Activated CD4-positive, alpha-beta T cell treated with anti-CD3 and anti-CD28 coated beads, Interleukin-2, Interleukin-6, amounts not matched to agents 100 ng/mL and 50 ng/mL, durations not matched to agents 16 hours and 8 hours (primary cell): ENCODE measurements at places on chromosomes 4 and X.

- no peak for DNase-seq
Measured at GRCh38 chr4:20050768-20051167, 200.9 kb upstream of the SLIT2 start.

- DNase-seq = no peak
Measured at GRCh38 chrX:130676861-130677260, 226.1 kb downstream of the ENOX2 start.

DNA sequence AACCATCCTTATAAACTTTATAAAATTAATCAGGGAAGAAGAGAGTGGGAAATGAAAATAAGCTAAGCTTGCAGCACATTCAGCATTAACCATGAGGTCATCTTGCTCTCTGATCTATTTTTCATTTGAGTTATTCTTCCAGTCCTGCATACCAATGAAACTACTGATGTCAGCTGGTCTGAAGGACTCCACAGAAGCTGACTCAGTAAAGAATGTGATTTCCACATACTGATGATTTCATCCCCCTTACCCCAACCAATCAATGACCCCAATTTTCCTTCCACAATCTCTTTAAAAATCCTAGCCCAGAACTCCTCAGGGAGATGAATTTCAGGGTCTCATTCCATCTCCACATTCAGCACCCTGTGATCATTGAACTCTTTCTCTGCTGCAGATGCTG, 18.8 kb upstream of the DSPP start:
- DNase-seq = no peak

GRCh38 chrX:101450085-101450484, 35.2 kb upstream of the ARMCX4 start:
- no peak for DNase-seq

DNA sequence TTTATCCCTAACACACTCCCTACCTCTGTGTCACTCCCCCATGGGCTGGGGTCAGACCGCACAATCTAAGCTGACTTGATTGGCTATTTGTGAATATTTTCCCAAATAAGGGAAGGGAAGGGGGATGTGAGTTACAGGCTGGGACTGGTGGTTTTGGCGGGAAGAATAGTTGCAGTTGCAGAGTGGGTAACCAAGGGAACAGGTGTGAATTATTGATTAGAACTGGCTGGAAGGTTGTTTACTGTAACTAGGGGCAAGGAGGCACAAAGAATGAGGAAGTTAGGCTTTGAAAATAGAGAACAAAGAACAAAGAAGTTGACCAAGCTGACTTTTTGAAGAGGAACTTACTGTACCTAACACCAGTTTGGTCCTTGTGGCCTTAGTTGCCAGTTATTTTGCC, 88.0 kb upstream of the XAGE2 start:
- no peak for DNase-seq

DNA sequence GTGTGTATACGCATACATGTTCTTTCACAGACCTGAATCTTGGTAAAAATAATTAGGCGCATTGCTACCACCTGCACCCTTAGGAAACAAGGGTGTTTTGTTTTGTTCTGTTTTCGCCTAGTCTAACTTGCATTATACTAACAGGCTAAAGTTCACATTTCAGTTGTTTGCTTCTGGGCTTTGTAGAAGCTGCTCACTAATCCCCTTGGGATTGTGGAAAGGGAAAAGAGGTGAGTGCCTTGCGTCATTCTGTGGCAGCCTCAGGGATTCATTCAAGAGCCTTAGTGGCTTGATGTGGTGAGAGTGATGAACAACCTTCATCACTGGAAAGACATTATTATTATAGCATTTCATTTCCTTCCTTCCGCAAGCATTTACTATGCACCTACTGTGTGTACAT, 331.1 kb downstream of the ADGRL3 start:
- DNase-seq = no peak

DNA sequence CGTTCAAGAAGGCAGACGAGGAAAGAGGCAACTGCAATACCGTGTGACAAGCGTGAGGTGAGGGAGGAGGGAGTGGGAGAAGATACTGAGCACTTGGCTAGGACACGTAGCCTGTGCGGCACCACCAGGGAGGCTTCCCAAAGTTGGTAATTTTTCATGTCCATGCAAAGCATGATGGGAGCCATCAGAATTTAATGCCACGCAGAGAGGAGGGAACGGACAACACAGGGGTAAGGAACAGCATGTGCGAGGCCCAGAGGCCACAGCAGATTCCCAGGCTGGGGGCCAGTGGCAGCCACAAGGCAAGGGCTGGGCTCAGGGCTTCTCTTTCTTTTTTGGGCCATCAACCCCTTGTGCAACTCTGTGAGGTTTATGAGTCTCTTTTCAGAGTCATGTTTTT, 11.0 kb upstream of the CLDN24 start:
- DNase-seq = no peak

DNA sequence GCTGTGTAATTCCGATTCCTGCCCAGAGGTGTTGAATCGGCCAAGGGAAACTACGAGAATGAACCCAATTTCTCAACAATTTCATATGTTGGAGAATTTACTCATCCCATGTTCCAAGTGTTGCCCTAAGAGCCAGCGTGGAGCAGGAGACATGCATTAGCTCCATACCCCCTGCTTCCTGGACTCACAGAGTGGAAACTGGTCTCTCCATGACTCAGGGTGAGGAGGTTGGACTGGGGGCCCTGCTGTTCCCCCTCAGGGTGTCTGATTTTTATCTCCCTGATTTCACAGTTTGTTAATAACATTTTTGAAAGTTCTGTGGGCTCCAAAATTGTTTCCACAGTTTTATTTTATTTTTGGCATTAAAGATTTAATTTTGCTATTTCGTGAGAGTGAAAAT, 183.0 kb upstream of the SFRP2 start:
- no peak for DNase-seq

DNA sequence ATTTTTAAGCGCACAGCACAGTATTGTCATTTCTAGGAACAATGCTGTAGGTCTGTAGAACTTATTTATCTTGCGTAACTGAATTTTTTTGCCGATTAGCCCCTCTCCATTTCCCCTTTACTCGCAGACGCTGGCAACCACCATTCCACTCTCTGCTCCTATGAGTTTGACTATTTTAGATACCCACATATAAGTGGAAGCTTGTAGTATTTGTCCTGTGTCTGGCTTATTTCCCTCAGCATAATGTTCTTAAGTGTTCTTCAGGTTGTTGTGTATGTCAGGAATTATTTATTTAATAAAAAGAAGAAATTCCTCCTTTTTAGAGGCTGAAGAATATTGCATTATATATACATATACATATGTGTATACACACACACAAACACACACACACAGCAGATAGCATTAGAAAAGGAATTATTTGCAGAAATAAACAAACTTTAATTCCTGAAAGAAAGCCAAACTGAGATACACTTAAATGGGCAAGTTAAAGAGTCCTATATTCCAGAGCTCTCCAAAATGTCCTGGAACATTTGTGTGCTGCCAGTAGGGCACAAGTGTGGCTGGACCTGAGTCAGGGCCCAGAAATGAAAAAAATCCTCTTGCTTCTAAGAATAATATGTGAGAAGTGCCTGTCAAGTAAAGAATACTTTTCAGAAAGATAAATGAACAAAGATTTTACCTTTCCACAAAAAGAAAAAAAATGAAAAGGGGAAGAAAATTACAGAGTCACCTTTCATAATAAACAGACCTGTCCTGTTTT, 4.5 kb upstream of the ZNF330 start:
- no peak for DNase-seq

GRCh38 chr4:142840516-142841123, 5.5 kb downstream of the INPP4B start:
- peak; percentile 33 for DNase-seq

- DNase-seq = peak; percentile 55
Measured at GRCh38 chr4:89254847-89255246, 52.8 kb downstream of the GPRIN3 start.

- peak; percentile 65 for DNase-seq
Measured at GRCh38 chr4:183840311-183840710, 64.8 kb upstream of the STOX2 start.

DNA sequence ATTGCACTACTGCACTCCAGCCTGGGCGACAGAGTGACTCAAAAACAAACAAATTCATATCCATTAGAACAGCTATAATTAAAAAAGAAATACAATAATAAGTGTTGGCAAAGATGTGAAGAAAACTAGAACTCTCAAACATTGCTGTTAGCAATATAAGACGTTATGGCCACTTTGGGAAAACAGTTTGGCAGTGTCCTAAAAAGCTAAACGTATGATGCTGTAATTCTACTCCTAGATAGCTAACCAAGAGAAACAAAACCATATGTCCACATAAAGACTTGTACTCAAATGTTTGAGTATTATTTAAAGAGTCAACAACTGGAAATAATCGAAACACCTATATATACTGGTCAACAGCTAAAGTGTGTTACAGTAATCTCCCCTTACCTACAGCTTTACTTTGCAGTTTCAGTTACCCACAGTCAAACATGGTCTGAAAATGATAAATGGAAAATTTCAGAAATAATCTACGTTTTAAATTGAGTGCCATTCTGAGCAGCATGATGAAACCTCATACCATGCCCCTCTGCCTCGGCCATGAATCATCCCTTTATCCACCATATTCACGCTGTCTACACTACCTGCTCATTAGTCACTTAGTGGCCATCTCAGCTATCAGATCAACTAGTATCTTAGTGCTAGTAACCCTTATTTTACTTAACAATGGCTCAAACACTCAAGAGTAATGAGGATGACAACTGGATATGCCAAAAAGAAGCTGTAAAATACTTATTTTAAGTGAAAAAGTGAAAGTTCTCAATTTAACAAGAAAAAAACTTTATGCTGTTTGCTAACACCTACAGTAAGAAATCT, 4.9 kb downstream of the ELF2 start:
- DNase-seq = peak; percentile 2

GRCh38 chrX:2492531-2493218, 8.1 kb downstream of the DHRSX start:
- DNase-seq = no peak

GRCh38 chr4:130233377-130234047, 1137.6 kb downstream of the C4orf33 start:
- DNase-seq = peak; percentile 15

GRCh38 chrX:13339607-13340006, 19.8 kb upstream of the ATXN3L start:
- DNase-seq = no peak

GRCh38 chr4:112410364-112410763, 105.6 kb downstream of the NEUROG2 start:
- no peak for DNase-seq

GRCh38 chrX:17405225-17405969, 30.4 kb downstream of the NHS start:
- no peak for DNase-seq

GRCh38 chrX:102155806-102156179, at the start of gene BEX5:
Gene BEX5, minus strand, starts transcription at chrX:102155977. Its CDS starts 1,712 bp downstream, at chrX:102154265.
- DNase-seq = peak; percentile 68

- DNase-seq = no peak
Measured at GRCh38 chrX:123331859-123332258, 147.8 kb downstream of the GRIA3 start.

DNA sequence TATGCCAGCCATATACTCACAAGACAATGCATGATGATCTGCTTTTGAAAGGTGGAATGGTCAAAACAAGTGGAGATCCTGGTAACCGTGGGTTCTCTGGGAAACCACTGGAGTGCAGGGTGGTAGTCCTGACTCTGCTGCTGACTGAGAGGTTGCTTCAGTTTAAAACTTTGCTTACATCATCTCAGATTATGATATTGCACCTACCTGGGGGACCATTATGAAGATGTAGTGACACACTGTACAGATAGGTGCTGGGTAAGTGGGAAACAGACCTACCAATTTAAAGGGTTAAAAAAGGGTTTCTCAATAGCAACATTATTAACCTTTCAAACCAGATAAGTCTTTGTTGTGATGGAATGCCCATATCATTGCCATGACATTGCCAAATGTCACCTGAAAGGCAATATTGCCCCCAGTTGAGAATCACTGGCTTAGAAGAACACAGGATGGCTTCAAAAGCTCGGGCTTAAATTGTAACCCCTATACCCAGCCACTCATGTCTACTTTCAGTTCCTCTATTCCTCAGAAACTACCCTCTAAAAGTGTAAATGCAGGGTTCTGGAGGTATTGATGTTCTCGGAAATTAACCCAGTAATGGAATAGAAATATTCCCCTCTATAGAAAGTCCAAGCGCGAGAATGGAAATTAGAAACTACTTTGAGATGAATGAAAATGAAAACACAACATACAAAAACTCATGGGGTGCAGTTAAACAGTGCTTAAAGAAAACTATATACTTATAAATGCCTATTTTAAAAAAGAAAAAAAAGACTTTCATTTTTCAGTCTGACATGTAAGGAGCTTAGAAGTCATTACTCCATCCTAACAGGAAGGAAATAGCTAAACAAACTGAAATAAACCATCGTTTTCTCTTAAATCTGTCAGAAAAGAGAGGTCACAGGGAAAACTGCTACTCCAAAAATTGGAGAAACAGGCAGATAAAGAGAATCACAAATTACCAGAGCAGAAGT, 65.8 kb downstream of the ARHGEF6 start:
- no peak for DNase-seq

GRCh38 chr4:71029504-71029903, 36.1 kb downstream of the DCK start:
- DNase-seq = no peak

- no peak for DNase-seq
Measured at GRCh38 chr4:4607336-4608213, 65.7 kb upstream of the STX18 start.

DNA sequence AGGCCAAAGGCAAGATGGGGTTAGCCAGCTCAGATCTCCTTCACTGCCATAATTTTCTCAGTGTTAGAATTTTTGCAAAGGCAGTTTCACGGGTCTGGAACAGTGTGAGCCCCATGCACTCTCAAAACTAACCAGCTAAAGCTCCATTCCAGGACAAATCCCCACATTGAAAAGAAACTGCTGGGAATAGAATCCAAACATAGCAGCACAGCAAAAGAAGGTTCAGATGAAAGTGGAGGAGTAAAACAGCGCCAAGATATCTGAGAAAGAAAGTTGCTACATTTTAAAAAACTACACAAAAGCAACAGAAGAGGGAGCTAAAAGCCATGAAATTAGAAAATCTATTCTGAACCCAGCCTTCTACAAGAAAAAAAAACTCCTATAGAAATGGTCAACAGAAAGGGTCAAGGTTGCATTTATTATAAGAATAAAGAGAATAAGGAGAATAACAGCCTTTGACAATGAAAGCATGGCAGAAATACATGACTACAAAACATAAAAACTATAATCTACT, 39.6 kb upstream of the SLC7A3 start:
- no peak for DNase-seq

GRCh38 chr4:39341075-39341725, 25.0 kb downstream of the RFC1 start:
- no peak for DNase-seq

- DNase-seq = no peak
Measured at GRCh38 chr4:170017252-170017651, 8.9 kb downstream of the MFAP3L start.

- no peak for DNase-seq
Measured at GRCh38 chrX:135528254-135528653, 7.8 kb downstream of the INTS6L start.

GRCh38 chr4:108209489-108209888, 40.8 kb upstream of the LEF1 start:
- no peak for DNase-seq
